ENCODE measurements at places on chromosomes 13 and 19. TPM values are rescaled to one million over a fixed set of nuclear protein-coding genes. Genes with fewer than 3 reads are reported as not detected.

RTBDN gene
- not detected for total RNA-seq

CALR3 gene
- total RNA-seq, result not detected

KCTD12 gene
- 5.0 TPM for total RNA-seq

RUBCNL gene
- total RNA-seq, result 20.0 TPM

GRK1 gene
- total RNA-seq, result not detected

B3GNT8 gene
- total RNA-seq, result 1.5 TPM

CYP2A6 gene
- not detected for total RNA-seq

CD209 gene
- not detected for total RNA-seq

LHB gene
- total RNA-seq, result not detected

IL4I1 gene
- 1.3 TPM for total RNA-seq

ZNF726 gene
- 2.9 TPM for total RNA-seq

CAPN12 gene
- not detected for total RNA-seq

HSH2D gene
- total RNA-seq, result not detected

PNMA8B gene
- 0.44 TPM for total RNA-seq

SBNO2 gene
- total RNA-seq, result 36.5 TPM

AP1M2 gene
- total RNA-seq, result 0.87 TPM

NR2C2AP gene
- 8.6 TPM for total RNA-seq

PSPN gene
- total RNA-seq, result 0.87 TPM

CLEC17A gene
- total RNA-seq, result not detected

SLAIN1 gene
- total RNA-seq, result 1.4 TPM

OR7D4 gene
- not detected for total RNA-seq

C13orf42 gene
- total RNA-seq, result not detected

RNF225 gene
- total RNA-seq, result not detected

FKRP gene
- 25.7 TPM for total RNA-seq

ZNF534 gene
- total RNA-seq, result not detected

TNFRSF19 gene
- total RNA-seq, result 11.9 TPM

MATK gene
- not detected for total RNA-seq

LILRA5 gene
- total RNA-seq, result not detected

SYT5 gene
- 0.12 TPM for total RNA-seq

FXYD1 gene
- total RNA-seq, result 0.33 TPM

FBXO17 gene
- 33.9 TPM for total RNA-seq

TTC9B gene
- not detected for total RNA-seq

ZNF555 gene
- total RNA-seq, result 12.1 TPM

ZNF560 gene
- 0.75 TPM for total RNA-seq

DPF1 gene
- total RNA-seq, result 0.50 TPM

ADAT3 gene
- 3.9 TPM for total RNA-seq

FREM2 gene
- total RNA-seq, result under 0.01 TPM

ZNF221 gene
- 8.7 TPM for total RNA-seq

TRPM4 gene
- 17.1 TPM for total RNA-seq

Measured in uterine smooth muscle cell (primary cell).